ENCODE measurements at places on chromosomes 5 and 9.

GRCh38 chr9:68744426-68744825 is 39.4 kb downstream of the PIP5K1B start:
- no peak for DNase-seq

DNA sequence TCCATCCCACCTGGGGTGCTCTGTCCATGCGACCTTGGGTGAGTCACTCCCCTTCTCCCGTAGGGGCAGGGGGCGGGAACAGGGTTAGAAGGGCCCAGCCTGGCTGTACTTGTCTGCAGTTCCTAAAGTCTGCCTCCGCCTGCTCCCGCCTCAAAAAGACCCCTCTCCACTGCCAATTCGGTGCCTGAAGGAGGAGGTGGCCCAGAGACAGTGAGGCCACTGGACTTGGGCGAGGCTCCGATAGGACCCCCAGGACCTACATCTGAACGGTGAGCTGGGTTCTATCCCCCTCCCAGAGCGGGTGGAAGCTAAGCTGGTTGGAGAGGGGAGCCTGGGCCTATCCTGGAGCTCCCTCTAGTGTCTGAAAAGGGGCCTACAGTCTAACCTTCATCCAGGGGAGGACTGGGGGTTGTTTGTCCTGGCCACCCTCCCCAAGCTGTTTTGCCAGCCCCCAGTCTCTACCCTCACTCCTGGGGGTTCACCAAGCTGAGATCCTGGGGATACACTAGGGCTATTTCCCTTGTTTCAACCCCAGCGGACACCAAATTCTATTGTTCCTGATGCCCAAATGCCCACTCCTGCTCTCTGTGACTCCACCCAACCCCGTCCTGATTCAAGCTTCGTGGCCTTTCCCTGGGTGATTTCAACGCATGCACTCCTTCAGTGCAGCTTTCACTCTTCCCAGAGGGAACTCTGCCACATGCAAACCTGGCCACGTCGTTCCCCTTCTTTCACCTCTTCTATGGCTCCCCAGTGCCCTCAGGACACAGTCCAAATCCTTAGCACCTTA is 6.1 kb upstream of the CRB2 start:
- DNase-seq = peak; percentile 34

- DNase-seq = no peak
Observed at GRCh38 chr5:32332966-32333365, 20.2 kb upstream of the MTMR12 start.

DNA sequence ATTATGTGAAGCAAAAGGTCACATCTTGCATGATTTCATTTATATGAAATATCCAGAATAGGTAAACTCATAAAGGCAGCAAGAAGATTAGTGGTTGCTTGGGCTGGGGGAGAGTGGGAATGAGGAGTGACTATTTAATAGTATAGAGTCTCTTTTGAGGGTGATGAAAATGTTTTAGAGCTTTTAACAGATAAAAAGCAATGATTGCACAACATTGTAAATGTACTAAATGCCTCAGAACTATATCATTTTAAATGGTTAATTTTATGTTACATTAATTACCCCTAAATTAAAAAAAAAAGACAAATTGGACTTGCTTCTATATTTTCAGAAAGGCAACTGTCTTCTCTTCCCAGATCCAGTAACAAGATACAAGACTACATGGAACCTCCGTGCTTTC is 21.9 kb upstream of the TTC39B start:
- DNase-seq = no peak

- DNase-seq = peak; percentile 94
Observed at GRCh38 chr9:89676281-89676680, 71.5 kb downstream of the GADD45G start.

DNA sequence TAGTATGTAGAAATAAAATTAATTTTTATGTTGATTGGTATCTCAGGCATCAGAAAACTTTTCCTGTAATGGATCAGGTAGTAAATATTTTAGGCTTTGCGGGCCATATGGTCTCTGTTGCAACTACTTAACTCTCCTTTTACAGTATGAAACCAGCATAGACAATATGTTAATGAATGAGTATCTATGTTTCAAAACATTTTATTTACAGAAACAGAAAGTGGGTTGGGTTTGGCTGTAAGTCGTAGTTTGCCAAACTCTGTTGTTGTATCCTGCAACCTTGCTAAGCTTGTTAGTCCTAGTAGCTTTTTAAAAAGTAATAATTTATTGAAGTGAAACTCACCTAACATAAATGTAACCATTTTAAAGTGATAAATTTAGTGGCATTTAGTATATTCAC is 132.1 kb downstream of the NR3C1 start:
- DNase-seq = no peak

DNA sequence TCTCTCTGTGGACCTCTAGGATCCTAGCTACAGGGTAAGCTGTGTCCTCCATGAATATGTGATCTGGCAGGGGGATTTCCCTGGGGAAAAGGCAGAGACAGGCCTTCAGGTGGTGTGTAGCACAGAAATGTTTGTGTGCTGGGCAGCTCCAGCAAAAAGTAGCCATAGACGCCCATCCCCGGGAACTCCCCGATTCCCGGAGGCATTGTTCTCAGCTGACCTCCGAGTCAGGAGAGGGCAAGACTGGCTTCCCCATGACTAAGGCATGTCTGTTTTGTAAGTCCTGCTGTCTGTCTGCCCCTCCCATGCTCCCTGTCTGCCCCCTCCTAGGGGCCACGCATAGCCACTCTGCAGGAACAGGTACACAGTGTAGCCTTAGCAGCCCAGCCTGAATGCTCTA is 834.5 kb downstream of the PTPRD start:
- DNase-seq = no peak

DNA sequence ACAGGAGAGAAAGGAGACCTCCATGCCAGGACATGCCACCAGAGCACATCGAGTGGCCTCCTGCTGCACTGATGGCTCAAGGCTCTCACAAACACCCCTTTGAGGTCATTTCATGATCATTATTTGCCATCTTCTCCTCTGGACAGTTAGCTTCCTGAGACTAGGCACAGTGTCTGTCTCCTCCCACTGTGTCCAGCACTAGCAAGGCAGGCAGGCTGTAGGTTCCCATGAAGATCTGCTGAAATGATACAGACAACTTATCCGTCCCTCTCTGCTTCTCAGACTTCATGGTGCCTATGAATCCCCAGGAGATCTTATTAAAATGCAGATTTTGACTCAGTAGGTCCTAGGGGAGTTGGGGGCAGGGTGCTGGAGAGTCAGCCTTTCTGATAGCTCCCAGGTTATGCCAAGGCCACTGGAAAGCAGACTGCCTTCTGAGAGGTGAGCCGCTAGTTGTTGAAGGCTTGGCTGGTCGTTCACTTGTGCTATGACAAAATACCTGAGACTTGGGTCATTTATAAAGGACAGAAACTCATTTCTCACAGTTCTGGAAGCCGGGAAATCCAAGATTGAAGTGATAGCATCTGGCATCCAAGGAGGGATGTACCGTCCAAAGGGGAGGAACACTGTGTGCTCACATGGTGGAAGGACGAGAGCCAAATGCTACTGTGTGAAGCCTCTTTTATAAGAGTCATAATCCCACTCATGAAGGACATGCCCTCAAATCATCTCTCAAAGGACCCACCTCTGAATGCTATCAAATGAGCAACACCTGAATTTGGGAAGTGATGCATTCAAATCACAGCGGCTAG is 183.4 kb downstream of the SPOCK1 start:
- no peak for DNase-seq

GRCh38 chr9:82320566-82320965 is 332.0 kb downstream of the SPATA31D1 start:
- DNase-seq = no peak

- DNase-seq = no peak
Observed at GRCh38 chr5:51651889-51652288, 268.6 kb downstream of the ISL1 start.

DNA sequence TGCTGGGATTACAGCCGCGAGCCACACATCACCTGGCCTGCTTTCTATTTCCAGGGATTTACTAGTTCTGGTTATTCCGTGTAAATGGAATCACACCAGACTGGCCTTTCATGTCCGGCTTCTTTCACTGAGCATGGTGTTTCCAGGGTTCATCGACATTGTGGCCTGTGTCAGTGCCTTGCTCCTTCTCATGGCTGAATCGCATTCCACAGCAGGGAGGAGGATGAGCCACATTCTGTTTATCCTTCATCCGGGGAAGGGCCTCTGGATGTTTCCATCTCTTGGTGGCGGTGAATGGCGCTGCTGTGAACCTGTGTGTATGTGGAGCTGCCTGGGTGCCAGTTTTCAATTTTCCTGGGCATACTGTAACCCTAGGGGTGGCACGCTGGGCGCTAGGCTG is 58.7 kb upstream of the RNU6ATAC start:
- no peak for DNase-seq

DNA sequence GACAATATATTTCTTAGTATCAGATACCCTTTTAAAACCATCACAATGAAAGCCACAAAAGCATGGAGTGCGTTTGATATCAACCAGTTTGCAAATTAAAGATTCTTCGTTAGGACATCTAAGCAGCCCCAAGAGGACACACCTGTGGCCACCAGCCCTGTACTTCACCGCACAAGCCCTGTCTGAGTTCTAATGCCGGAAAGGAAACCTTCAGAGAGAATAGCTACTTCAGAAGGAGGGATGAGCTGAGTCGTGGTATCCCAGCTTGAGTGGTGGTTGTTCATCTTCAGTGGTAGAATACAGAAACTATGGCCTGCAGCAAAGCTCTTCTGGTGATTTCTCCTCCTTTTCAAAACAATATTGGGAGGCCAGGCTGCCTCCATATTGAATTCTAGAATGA is 319.6 kb downstream of the FBXL7 start:
- no peak for DNase-seq

- DNase-seq = peak; percentile 49
Observed at GRCh38 chr5:121915765-121916164, 46.0 kb upstream of the SRFBP1 start.

DNA sequence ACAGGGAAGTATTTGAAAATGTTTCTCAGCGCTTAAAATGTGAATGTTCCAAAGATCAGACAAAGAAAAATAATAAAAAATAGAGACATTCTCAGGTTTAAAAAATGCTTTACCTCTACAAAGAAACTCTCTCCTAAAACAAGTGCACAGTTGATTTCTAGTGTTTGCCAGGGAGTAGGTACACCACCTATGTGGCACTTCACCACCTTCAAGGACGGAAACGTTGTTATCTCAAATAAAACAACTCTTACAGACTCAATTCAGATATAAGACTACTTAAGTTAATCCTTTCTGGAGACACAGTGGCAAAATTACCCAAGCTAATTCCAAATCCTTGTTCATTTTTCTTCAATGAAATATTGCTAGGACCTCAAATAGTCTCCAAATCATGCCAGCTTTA is 286.4 kb upstream of the ISL1 start:
- DNase-seq = no peak

GRCh38 chr5:58294598-58295305 is 165.1 kb downstream of the PLK2 start:
- no peak for DNase-seq

GRCh38 chr5:167638816-167639215 is 652.6 kb upstream of the WWC1 start:
- DNase-seq = no peak

DNA sequence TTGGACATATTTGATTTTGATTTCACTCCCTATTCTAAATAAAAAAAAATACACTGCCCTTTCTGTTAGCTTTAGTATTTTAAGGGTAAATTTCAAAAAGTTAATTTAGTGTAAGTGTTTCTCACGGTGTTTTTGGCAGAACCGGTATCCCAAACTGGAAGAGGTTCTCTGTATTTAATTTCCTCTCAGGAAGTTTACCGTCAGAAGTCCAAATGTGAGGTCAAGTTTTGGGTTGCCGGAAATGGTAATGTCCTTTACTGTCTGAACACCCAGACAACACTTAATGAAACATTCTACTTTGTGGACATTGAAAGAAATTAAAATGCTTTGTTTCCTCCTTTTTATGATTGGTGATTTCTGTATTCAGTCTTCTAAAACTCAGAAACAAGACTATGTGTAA is 148.7 kb upstream of the CDKN2B start:
- no peak for DNase-seq

- no peak for DNase-seq
Observed at GRCh38 chr5:82901281-82901888, 175.8 kb downstream of the TMEM167A start.

DNA sequence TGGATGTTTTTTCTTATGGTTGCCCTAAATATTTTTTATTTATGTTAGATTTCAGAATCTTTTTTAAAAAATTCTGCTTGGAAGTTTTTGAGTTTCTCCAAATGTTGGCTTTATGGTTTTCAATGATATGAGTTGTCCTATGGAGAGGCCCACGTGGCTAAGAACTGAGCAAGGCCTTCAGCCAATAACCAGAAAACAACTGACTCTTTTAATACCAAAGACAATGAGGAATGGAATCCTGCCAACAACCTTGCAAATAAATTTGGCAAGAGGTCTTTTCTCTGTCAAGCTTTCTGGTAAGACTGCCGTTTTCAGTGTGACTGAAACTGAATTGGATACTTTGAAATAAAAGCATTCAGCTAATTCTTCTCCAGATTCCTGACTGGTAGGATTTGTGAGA is 1740.1 kb upstream of the WWC1 start:
- DNase-seq = no peak

DNA sequence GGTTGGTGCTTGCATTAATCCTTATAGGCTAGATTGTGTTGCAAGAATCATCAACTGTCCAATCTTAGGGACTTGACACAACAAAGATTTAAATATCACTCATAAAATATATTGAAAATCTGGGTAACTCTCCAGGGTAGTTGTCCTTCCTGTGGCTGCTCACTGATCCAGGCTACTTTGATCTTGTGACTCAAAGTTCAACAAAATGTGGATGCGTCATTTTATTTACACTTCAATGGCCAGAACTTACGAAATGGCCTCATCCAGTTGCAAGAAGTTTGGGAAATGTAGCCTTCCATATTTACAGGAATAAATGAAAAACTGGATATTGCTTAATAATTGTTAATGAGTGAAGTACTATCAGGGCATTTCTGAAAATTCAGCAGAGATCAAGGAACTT is 235.5 kb upstream of the ACTBL2 start:
- DNase-seq = no peak

DNA sequence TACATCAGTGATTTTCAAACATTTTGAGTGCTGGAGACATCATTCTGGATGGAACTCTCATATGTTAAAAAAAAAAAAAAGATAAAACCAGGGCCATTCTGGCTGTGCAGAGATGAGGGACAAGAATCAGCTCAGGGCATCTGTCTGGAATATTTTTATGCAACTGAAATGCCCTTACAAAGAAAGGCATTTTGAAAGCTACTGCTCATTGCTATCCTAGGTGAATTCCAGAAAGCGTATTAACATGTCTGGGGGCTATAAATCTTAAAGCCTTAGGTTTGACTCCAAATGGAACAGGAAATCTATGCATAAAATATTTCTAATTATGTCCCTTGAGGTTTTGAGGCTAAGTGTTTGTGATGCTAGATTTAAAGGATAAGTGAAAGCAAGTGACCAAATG is 14.9 kb upstream of the PCSK1 start:
- no peak for DNase-seq

GRCh38 chr9:83285445-83286225 is 222.7 kb upstream of the RASEF start:
- no peak for DNase-seq

DNA sequence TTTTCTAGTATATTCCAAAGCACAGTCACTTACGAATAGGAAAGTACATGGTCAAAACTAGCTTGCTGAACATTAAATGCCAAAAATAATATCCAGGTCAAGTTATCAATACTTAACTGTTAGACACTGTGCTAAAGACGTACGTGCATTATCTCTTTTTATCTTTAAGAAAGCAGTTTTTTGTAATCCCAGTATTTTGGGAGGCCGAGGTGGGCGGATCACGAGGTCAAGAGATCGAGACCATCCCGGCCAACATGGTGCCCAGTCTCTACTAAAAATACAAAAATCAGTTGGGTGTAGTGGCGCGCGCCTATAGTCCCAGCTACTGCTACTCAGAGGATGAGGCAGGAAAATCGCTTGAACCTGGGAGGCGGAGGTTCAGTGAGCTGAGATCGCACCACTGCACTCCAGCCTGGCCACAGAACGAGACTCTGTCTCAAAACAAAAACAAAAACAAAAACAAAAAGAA is 2.7 kb upstream of the HSPA5 start:
- no peak for DNase-seq
